ENCODE measurements at places on chromosomes 1 and 21. TPM values are rescaled to one million over a fixed set of nuclear protein-coding genes. Genes with fewer than 3 reads are reported as not detected.

SPRR3 gene
- not detected for total RNA-seq

NHLH2 gene
- total RNA-seq = not detected

UMODL1 gene
- 0.08 TPM for total RNA-seq

WLS gene
- total RNA-seq = 12.5 TPM

MMEL1 gene
- under 0.01 TPM for total RNA-seq

CD101 gene
- 2.0 TPM for total RNA-seq

CCDC30 gene
- 2.0 TPM for total RNA-seq

GRCh38 chr1:107942814-107943213, 22.2 kb downstream of the VAV3 start:
- no peak for DNase-seq

GRCh38 chr1:23529146-23530086, 1.6 kb downstream of the E2F2 start:
- peak; percentile 67 for DNase-seq

DNA sequence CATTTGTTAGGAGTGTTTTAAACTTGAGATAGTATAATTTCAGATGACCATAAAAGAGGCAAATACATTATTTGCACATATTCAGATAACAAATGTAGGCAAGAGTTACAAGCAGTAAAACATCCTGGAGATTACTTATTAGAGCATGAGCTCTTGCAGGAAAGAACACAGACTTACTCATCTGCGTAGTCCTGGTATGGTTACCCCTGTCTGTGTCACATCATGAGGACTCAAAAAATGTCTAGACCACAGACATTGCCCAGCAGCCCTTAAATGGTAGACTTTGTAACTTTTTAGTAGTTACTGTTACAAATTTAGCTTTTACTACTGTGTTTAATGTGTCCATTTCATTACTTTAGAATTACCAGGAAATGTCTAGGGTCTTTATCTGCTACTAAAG, 12.8 kb downstream of the CACHD1 start:
- DNase-seq = no peak

DNA sequence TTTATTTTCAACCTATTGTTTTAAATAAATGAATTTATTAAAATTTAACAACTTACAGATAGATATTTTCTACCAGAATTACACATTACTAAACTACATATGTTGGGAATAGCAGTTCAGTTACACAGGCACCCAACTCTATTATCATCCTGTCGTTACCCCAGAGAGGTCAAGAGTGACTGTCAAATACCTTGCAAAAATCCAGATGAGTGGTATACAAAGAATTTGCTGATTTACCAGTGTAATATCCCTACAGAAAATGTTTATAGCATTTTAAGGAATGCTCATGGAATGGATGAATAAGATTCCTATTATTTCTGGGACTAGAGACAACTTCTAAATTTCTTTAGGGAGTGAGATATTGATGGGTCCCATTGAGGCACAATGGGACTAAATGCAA, 300.7 kb upstream of the RGS18 start:
- no peak for DNase-seq

DNA sequence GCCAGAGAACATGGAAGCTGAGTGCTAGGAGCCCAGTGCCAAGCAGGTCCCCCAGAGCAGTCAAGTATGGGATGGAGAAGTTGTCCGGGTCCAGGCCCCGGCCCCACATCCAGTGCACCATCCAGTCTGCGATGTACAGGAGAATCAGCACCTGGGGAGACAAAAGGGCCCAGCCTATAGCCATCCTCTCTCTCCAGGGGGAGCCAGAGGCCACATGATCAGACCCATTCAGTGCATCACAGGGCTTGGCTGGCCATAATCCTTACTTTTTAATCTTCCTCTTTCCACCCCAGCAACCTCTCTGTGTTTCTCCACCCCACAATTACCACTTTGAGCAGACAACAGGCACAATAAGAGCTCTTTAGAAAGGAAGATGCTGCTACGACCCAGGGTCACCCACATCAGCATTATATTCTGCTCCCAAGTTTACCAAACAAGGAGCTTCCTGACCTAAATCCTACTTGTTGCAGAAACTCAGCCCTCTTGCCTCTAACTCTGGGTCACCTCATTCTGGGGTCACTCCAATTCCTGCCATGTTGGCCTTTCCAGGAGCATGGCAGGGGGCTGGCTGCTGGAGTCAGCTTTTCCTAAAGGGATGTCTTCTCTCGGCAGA, 16.4 kb upstream of the RAB29 start:
- DNase-seq = peak; percentile 72

GRCh38 chr21:24096651-24097050, 1510.6 kb downstream of the MRPL39 start:
- DNase-seq = no peak

DNA sequence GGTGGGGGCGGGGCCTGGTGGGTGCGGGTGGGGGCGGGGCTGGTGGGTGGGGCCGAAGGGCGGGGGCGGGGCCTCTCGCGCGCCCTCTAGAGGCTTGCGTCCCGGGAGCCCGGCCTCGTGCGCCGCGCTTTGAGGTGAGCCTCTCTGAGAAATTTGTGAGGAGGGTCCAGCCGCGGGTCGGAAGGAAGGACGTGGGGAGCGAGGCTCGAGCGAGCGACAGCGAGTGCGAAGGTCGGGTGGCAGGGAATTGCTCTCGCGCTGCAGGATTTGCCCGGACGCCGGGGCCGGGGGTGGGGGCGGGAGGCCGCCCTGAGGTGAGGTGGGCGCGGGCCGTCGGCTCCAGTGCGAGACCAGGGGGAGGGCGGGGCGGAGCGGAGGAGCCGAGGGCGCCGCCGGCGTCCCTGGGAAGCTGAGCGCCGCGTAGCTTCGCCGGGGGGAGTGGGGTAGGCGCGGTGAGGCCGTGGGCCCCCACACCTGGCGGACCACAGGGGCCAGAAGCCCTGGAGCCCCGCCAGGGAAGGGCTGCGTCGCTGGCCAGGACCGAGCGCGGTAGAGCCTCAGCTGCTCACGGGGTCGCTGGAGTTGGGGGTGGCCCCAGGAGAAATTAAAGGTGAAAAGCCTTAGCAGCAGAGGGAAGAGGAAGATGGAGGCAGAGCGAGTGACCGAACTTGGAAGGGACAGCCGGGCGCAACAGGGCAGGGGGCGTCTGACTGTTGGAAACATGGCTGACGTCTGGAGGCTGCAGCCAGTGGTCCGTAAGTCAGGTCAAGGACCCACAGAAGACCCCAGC, 754 bp upstream of the LSS start:
- DNase-seq = no peak

DNA sequence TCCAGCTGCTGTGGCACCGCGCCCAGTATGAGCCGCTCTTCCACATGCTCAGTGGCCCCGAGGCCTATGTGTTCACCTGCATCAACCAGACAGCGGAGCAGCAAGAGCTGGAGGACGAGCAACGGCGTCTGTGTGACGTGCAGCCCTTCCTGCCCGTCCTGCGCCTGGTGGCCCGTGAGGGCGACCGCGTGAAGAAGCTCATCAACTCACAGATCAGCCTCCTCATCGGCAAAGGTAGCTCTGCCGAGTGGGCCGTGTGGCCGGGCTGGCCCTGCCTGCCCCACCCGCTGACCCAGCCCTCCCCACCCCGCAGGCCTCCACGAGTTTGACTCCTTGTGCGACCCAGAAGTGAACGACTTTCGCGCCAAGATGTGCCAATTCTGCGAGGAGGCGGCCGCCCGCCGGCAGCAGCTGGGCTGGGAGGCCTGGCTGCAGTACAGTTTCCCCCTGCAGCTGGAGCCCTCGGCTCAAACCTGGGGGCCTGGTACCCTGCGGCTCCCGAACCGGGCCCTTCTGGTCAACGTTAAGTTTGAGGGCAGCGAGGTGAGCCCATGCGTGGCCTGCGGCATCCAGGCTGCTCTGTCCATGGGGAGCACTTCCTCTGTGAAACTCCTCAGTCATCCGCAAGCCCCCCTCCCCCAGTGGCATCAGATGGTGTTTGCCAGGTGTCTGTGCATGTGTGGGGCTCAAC, 64.2 kb downstream of the PIK3CD start:
- no peak for DNase-seq

GRCh38 chr1:14969006-14969405, 184.5 kb upstream of the TMEM51 start:
- no peak for DNase-seq

DNA sequence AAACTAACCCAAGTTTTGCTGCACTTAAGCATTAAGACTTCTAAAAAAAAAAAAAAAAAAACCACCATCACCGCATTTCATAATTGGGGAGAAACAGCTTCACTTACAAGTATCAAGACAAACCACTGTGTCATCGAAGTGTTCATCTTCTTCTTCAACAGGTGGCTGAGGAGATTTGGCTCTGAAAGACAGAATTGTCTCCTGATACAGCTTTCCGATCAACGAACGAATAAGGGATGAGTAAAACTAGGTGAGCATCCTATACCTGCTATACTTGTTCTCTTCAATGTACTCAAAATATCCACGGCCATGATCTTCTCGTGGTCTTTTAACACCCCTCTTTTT, 2.0 kb downstream of the HNRNPU start:
- DNase-seq = no peak

GRCh38 chr1:62508187-62508758, 71.4 kb downstream of the USP1 start:
- DNase-seq = no peak

GRCh38 chr1:67888216-67889106, 55.2 kb upstream of the GNG12 start:
- DNase-seq = no peak

DNA sequence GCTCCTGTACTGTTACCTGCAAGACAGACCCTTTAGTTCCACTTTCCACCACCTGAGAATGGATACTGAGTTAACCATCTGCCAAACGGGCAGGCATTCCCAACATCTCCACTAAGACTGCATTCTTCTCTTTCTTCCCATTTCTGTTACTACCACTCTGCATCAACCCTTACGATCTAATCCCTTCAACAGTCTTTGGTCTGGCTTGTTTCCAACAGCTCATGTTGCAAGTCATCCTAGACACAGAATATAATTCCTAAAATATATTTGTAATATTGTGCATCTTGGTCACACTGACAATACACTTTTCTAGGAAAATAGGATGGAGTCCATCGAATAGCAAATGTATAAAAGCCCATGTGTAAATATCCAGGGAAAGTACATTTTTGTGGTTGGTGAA, 166.7 kb downstream of the SIPA1L2 start:
- DNase-seq = no peak

DNA sequence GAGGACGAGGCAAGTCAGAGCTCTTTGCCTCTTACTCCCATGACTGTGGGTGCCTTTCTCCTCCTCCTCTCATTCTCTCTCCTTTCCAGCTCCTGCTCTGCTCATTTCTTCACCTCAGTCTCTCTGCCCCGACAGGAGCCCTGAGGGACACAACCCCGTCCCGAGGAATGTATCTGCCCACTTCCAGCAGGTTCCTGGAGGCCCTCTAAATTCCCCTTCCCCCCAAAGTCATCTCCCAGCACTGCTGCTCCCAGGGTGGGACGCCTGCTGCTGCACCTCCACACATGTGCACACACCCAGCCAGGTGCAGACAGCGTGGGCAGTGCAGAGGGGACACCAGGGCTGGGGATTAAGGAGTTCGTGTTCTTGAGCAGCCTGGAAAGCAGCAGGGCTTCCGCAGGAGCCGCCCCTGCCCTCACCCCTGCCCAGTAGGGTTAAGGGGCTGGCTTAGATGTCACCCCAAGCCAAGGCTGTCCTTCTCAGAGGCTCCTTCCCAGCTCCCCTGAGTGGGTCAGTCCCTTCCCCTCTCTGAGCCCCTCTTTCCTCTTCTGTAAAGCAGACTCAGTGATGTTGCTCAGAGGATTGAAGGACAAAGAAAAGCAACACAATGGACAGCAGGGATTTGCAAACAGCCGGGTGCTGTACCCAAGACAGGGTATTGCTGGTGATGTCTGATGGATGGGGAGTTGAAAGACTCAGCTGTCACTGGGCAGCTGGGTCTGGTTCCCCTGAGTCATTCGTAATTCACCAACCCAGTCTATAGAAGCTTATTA, 346.0 kb downstream of the MATN1 start:
- no peak for DNase-seq

DNA sequence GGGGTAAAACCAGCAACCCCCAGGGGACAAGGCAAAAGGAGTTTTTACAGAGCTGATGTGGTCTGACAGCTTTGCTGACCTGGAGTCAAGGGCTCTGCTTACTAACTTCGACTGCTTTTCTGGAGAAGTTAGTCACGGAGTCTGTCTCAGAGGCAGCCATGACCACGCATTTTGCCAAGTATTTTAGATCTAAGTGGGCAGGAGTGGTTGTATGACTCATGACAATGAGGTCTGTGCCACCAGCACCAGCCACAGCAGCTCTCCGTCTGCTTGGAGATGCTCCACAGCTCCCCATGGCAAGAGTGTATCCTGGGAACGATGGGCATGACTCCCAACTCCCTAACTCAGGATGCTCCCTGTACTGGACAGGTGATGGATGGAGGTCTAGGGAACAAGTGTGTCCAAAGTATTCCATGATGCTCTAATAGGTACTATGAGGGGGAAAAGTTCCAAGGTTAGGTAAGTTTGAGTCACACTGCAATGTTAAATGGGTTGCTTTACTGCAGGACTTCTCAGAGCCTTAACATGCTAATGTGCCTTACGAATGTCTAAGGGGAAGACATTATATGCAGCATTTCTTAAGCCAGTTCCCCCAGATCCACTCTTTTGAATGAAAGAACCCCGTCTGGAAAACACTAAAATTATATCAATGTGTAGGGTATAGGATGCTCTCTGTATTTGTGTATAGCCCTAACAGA, 359.0 kb downstream of the HHAT start:
- DNase-seq = no peak

GRCh38 chr1:39102537-39103327, 76.6 kb downstream of the NDUFS5 start:
- no peak for DNase-seq

GRCh38 chr1:3762873-3763228, 9.7 kb upstream of the SMIM1 start:
- no peak for DNase-seq

- DNase-seq = no peak
Observed at GRCh38 chr1:224182057-224182865, 779 bp upstream of the DEGS1 start.

GRCh38 chr1:45306319-45306718, 20.4 kb upstream of the HPDL start:
- DNase-seq = no peak
